ENCODE measurements at places on chromosomes 1 and 21. TPM values are rescaled to one million over a fixed set of nuclear protein-coding genes. Genes with fewer than 3 reads are reported as not detected.

The PTPN14 gene
- 13.4 TPM for total RNA-seq

The SLC30A1 gene
- 35.1 TPM for total RNA-seq

GRCh38 chr1:183544598-183545297 is 45.5 kb downstream of the NCF2 start:
- no peak for DNase-seq

- DNase-seq, result no peak
Measured at GRCh38 chr1:244313346-244313745, 138.4 kb downstream of the ADSS2 start.

The NUDT4B gene
- total RNA-seq, result 18.2 TPM

GRCh38 chr1:210132582-210132981 is 100.0 kb upstream of the SERTAD4 start:
- DNase-seq, result no peak

DNA sequence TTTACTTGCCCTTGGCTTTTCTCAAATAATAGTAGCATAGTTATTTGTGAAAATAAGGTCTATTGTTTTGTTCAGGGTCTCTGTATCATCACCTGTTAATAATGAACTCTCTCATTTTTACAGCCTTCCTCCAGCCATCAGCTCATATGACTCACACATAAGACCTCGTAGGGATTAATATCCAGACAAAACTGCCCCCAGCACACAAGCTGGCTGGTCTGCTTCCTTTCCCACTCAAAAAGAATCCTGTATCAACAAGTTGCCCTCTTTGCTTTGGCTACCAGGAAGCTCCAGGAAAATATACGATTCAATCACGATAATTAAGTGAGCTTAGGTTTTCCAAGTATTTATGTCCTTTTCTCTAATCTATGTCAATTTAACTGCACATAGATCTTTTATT is 119.2 kb downstream of the DMRTB1 start:
- no peak for DNase-seq

DNA sequence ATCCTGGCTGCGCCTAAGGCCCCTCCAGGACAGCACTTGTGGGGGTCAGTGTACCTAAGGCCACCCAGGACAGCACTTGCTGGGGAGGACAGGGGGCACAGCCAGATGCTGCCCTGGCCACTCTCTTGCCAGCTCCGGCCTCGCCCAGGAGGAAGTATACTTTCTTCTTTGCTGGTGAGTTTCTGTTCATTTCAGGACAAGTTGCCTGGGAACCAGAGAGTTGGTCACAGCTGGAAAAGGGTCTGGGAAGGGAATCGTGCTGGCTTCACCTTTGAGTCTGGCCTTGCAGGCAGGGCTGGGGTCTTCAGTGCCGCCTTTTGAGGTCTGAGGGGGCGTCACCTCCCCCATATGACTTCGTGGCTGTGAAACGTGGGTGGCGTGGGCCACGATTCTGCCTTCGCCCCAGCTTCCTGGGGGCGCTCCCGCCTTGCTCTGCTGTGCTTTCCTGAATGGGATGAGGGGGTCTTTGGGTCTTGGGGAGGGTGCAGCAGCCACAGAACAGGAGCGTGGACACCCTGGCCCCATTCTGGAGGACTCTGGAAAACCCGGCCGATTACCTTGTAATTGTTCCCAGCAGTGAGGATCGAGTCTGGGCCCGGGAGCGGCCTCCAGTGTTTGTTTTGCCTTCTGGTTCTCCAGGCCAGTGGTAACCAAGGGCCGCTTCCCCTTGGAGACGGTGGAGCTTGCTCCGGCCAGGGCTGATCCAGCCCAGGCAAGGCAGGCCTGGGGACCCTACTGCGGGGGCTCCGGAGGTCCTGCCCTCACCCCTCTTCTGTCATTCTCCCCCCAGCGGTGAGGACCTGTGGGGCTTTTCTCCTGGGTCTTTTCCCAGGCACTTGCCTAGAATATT is 45.9 kb downstream of the SPSB1 start:
- no peak for DNase-seq

GRCh38 chr1:84675106-84675505 is 15.2 kb downstream of the SSX2IP start:
- DNase-seq, result no peak

The EFNA4 gene
- 7.7 TPM for total RNA-seq

The PPM1J gene
- total RNA-seq, result 1.8 TPM

GRCh38 chr1:207268337-207268736 is 53.1 kb upstream of the CD55 start:
- no peak for DNase-seq

- no peak for DNase-seq
Measured at GRCh38 chr1:15628003-15628402, 10.7 kb downstream of the DDI2 start.

GRCh38 chr1:20476265-20477038 is 9.6 kb downstream of the CAMK2N1 start:
- DNase-seq, result no peak

GRCh38 chr1:52917156-52917555 is 4.4 kb downstream of the ECHDC2 start:
- no peak for DNase-seq

- no peak for DNase-seq
Measured at GRCh38 chr21:35394634-35395369, 345.7 kb upstream of the RUNX1 start.

- no peak for DNase-seq
Measured at GRCh38 chr1:9086796-9087195, 17.4 kb upstream of the SLC2A5 start.

DNA sequence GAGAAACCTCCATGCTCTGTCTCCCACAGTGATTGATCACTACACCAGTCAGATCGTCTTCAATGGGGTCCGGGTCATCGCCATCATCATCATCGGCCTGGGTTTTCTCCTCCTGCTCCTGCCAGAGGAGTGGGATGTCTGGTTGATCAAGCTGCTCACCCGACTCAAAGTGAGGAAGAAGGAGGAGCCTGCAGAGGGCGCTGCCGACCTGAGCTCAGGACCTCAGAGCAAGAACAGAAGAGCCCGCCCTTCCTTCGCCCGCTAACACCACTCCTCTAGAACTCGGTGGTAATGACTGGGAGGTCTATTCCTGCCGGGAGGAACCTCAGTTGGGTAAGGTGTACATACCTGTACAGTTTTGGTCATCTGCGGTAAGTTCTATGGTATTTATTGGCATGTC is 50.3 kb upstream of the COA6 start:
- DNase-seq, result peak; percentile 87

GRCh38 chr1:3906672-3907020 is 6.6 kb upstream of the C1orf174 start:
- peak; percentile 66 for DNase-seq

GRCh38 chr1:96096613-96097321 is 624.8 kb upstream of the PTBP2 start:
- no peak for DNase-seq

DNA sequence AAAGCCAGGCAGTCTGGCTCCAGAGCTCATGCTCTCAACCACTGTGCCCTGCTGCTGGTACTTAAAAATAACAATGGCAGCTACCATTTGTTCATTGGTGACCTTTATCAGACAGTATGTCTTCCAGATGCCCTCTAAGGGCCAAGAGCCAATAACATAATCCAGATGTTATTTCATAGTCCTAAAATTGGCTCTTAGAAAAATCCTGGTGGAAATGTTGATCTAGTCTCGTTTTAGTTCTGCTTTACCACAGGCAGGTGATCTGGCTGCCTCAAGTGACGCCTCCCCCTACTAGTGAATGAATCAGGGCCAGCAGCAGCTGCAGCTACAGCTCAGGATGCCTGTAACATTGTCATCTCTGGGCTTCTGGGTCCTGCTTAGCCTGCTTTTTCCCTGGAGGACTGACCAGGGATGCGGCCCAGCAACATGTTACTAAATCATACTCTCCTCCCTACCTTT is 12.6 kb upstream of the HMGN2 start:
- DNase-seq, result no peak

The COL8A2 gene
- total RNA-seq, result 9.8 TPM

The ALPL gene
- 136 TPM for total RNA-seq

The SPRR2G gene
- not detected for total RNA-seq

GRCh38 chr21:14585122-14585521 is 39.0 kb upstream of the SAMSN1 start:
- DNase-seq, result no peak

The SPRR2A gene
- not detected for total RNA-seq

- no peak for DNase-seq
Measured at GRCh38 chr1:151644001-151644400, 32.2 kb downstream of the SNX27 start.

DNA sequence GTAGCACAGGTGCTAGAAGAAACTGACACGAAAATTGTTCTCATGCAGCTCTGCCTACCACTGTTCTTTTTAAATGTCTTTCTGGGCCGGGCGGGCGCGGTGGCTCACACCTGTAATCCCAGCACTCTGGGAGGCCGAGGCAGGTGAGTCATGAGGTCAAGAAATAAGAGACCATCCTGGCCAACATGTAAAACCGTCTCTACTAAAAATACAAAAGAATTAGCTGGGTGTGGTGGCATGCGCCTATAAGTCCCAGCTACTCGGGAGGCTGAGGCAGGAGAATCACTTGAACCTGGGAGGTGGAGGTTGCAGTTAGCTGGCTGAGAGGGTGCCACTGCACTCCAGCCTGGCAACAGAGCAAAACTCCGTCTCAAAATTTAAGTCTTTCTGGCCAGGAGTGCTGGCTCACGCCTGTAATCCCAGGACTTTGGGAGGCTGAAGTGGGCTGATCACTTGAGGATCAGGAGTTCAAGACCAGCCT is 947 bp upstream of the RIT1 start:
- DNase-seq, result no peak

The GCSAML gene
- total RNA-seq, result 0.09 TPM

GRCh38 chr1:50615036-50615750 is 191.9 kb upstream of the DMRTA2 start:
- no peak for DNase-seq

DNA sequence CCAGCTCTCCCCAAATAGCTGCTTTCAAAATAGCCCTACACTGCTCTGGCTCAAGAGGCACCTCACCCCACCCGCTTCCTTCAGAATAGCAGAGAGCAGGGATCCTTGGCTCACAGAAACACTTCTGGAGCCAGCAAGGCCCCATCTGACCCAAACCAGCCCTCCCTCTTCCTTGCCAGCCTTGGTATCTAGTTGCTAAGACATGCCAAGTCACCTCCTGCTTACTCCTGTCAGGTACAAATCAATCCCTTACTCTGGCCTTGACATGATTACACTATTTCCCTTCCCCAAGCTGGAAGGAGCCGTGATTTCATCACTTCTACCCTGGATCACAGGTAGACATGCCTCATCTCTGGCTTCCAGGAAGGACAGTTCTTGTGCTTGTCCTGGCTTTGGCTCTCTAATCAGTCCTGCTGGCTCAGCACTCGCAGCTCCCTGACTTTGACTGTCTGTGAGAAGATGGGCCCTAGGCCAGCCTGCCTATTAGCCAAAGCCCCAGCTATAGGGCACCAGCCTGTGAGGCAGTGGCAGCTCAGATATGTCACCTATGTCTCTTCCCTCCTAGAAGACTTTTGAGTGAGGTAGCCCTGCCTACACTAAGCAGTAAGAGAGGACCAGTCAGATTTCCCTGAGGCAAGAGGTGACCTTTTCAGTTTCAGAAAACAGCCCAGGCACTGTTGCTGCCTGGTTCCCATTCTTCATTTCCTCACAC is 8.9 kb upstream of the MUTYH start:
- no peak for DNase-seq

The CAMK1G gene
- 3.1 TPM for total RNA-seq

The TGFB2 gene
- 1.2 TPM for total RNA-seq

DNA sequence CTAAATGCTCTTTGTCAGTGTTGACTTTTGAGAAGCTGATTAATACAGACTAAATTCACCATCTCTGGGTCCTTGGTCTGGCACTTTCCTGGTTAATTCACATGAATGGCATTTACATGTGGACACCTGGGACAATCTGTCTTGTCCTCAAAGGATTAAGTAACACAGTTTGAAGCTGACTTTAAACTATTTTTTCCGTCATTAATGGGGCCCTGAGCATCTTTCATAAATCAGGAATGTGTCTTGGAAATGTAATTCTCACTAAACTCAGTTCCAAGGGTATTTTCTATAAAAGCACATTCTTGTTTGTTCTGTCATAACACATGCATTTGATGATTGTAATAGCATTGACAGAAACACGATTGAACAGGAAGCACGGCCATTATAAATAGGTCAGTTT is 26.7 kb upstream of the NBL1 start:
- no peak for DNase-seq

DNA sequence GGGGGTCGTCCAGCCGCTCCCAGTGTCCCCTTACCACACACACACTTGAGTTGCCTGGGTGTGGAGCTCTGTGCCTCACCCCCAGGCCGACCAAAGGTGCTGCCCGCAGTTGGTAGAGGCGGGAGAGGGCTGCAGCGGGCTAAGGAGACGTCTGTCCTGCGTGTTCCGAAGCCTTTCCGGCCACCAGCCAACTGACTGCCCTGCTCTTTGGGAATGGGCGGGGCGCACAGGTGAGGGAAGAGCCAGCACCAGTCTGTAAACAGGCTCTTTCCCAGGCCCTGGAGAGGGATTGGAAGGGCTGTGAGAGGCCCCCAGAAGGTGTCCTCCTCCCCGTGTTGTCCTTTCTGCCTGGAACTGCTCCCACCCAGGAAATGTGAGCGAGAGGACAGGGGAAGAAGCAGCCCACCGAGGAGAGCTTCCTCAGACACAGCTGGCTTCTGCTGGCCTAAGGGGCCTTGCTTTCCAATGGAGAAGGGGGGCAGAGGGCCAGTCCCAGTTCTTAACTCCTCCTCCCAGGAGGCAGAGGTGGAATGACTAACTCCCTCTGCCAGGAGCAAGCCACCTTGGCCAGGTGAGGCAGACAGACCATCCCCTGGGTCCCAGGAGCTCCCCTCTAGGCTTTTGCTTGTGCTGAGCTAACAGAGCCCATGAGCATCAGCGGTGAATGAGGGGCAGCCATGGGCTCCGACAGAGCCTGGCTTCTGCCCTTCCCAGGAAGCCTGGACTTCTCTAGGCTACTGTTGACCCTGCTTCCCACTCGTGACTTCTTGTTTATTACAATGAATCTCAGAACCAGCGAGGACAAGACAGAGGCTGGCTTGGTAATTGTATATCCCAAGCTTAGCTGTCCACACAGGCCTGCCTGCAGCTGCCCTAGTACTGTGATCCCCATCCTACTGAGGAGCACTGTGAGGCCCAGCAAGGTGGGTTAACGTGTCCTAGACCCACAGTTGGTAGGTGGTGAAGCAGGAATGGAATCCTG is 158.1 kb upstream of the COA6 start:
- DNase-seq, result no peak

GRCh38 chr1:150869683-150870082 is 6.7 kb downstream of the ARNT start:
- no peak for DNase-seq

The VANGL2 gene
- 7.7 TPM for total RNA-seq

DNA sequence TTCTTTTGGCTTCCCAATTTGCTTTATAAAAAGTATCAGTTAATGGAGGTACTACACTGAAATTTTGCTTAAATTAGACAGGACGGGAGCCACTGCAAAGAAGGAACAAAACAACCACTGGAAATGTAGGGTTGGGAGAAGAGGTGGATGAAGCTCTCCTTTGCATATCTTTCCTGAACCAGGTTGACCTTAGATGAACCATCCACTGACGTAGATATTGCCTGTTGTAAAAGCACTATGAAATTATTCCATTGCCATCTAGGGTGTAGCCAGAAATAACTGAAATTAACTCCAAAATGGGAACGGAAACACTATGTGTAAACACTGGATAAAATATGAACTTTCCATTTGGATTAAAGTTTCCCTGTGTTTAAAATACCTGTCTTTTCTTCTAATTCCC is 1.2 kb upstream of the ABL2 start:
- DNase-seq, result no peak

Measured in spleen (tissue), 13 donors.